ENCODE measurements at places on chromosomes 3 and 15.
A peak's percentile ranks its signal among the peaks of the same experiment; 100 is the strongest.

DNA sequence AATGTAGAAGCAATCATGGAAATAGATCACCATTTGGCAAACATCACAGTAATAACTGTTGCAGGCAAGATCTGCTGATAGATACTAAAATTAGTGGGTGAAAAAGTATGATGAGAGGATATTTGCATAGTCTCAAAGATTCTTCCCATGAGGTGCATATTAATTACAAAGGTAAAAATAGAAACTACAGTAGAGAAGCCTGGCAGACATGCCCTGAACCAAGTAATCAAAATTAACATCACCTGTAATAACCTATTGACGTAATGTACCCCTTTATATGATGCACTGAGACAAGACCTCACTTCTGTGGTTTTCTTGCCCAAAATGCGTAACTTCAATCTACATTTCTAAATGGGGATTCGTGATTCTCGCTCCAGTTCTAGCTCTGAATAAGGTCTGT, 14.4 kb downstream of the POMGNT2 start:
- DNase-seq = no peak

DNA sequence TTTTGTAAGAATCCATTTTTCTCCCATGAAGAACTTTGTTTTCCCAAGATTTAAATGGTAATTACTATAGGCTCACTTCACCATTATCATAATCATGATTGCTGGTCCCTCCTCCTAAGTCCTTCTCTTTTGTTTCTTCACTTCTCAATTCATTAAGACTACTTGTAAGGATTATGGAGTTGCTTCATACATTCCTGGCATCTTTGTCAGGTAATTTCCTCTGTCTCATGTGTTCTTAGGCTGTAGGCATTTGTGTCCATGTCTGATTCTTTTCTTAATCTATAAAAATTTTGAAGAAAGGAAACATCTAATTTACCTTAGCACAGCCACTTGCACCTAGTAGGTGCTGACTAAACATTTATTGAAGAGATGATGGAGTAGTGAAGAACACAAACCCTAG, 79.9 kb upstream of the SATB1 start:
- DNase-seq = no peak

GRCh38 chr3:184685055-184685454, 26.8 kb downstream of the MAGEF1 start:
- no peak for DNase-seq

DNA sequence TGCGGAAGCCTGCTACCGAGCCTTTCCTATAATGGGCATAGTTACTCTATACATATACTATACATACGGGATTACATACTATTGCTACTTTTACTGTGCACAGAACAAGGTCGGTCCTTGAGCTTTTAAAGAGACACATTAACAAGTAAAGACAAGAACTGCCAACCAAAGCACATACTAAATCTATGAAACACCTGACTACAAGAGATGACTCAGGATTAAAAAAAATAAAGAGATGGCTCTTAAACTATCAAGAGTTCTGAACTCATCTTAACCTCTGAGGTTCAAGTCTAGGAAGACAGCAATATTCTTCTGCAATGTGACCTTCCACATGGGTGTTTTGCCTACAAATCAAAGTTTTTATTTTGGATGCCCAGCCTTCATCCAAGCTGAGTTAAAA, 106.8 kb downstream of the TNIK start:
- DNase-seq = no peak

DNA sequence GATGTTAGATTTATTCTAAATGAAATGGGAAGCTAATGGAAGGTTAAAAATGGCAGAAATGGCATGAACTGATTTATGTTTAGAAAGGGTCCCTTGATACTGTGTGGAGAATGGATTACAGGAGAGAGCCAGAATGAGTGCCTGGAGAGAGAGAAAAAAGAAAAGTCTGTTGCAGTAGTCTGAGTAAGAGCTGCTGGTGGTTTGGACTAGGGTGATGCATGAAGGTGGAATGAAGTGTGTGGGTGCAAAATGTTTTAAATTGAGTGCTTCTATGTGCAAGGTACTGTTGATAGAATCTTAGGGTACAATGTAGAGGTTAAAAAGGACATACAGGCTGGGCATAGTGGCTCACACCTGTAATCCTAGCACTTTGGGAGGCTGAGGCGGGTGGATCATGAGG, 11.4 kb upstream of the MGA start:
- DNase-seq = no peak

DNA sequence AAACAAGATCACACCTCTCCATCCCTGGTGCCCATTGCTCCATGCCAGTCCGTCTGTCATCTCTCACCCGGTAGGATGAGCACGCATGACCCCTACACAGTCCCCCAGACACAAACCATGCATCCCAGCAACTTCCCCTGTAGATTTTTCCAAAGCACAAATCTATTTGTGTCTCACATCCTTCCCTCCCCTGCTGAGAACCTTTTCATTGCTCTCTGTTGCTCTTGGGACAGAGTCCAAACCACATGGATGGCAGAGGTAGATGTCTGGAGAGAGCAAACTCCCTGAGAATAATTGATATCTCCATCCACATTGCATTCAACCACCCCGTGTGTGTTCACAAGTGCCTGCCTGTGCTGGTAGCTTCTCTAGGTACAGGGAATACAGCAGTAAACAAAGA, 29.9 kb upstream of the LRTM1 start:
- no peak for DNase-seq

- DNase-seq = no peak
These were observed 27.8 kb downstream of the SLC27A2 start for GRCh38 chr15:50209809-50210208.

- DNase-seq = no peak
These were observed 54.7 kb upstream of the TRAK1 start for GRCh38 chr3:42036483-42036823.

DNA sequence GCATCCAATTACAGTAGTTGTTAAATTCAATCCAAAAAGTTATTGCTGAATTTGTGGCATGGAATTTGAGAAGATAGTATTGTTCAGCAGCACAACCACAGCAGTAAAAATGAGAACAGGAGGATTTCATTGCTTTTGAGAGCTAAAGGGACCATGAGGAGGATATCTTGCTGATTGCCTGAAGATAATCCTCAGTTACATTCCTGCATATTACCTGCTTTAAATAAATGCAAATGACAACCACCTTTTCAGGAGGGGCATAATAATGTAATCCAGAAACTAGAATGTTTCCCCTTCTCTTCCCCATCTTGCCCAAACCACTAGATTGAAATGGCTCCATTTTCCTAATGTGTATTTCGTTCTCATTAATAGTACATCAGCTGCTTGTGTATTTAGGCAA, 35.2 kb upstream of the SLC2A2 start:
- no peak for DNase-seq

- DNase-seq = no peak
These were observed 18.5 kb downstream of the C3orf85 start for GRCh38 chr3:109154979-109155378.

DNA sequence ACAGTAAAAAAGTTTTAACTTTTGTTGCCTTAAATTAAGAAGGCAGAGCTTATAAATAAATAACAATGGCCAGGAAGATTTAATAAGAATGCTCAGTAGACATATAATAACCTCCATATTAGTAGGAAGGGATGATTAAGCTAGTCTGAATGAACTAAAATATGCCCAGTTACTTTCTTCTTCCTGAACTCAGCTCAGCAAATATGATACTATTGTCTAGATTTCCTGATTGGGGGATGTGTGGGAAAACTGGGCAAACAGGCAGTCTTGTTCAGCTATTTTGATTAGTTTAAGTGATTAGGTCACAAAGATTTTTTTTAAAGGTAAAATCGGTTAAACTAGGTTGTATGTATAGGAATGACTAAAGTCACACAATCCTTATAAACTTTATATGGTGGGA, 167.2 kb upstream of the SLC2A2 start:
- DNase-seq = no peak

GRCh38 chr15:85329561-85330422, 50.6 kb upstream of the AKAP13 start:
- peak; percentile 7 for DNase-seq

- DNase-seq = no peak
These were observed 460.9 kb downstream of the FOXP1 start for GRCh38 chr3:71122641-71123040.

DNA sequence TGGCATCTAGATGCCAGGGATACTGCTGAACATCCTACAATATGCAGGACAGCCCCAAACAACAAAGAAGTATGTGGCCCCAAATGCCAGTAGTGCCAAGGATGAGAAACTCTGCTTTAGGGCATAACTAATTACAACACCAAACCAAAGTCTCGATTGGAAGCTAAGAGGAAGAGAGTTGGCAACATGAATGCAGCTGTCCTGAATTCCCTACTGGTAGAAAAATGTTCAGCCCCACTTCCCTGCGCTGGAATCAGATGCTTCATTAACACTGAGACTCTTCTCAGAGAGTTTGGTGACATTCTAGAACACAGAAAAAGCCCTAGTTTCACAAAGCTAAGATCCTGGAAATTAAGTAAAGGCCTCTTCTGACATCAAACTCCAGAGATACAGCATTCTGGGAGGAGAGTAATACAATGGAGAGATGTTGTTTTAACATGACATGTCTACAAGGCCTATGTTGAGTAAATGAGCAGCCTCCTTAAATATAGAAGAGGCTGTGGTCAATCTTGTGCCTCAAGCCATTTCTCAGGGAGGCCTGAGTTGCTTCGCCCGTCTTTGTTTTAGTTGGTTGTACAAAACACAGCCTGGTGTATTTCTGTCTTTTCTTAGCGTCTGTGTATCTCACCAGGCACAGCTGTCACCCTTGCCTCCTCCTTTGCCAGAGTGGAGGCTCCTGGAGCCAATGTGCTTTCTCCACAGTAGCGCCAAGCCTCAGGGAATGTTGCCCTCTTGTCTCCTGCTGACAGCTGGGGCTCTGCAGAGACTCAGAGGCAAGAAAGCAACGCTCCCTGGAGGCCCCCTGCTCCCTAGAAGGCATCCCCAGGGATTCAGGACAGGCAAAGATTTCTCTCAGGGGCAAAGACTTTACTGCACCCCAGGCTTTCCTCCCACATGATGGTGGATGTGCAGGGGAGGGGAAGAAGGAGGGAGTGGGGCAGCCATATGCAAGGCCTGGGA, 25.1 kb upstream of the CTNNB1 start:
- no peak for DNase-seq

DNA sequence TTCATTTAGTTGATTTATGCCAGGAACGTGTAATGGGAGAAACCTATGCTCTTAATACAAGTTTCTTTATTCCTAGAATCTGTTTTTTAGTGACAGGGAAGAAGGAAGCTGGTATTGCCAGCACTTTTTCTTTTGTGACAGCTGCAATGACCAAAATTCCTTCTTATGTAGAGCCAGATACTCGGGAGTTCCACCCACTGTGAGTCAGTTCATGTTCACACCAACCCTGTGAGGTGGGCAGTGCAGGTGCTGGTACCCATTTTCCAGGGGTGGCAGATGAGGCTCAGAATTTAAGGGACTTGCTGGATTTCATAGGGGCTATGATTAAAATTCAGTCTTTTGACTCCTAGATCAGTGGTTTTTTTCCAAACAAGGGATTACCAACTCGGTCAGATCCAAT, 34.7 kb downstream of the OXNAD1 start:
- DNase-seq = no peak

DNA sequence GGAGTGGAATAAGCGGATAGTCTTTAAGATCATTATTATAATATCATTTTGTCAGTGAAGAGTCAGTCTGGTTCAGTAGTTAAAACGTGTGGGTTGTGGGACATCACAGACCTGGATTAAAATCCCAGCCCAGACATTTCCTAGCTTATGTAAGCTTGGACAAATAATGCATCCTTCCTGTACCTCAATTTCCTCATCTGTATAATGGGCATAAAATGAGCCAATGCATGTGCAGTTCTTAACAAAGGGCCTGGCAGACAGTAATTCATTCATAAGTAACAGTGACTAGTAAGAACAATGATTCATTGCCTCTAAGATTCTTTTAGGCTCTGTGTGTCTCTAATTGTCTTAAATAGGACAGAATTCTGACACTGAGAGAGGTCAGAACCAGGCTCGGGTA, 76.1 kb downstream of the SCN10A start:
- DNase-seq = no peak

DNA sequence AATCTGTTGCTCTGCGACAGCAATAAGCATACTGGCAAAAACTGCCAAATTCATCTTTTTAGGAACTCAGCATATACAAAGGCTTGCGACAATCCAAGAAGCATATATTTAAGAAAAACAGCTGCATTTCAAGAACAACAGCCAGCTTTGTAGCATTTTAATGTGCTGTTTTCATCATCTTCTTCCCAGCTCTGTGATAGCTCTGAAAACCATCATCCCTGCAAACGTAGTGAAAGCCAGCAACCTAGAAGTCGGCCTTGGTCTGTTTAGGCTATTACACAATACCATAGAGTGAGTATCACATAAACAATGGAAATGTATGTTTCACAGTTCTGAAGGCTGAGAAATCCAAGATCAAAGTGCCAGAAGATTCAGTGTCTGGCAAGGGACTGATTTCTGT, 187.5 kb downstream of the NAALADL2 start:
- no peak for DNase-seq

DNA sequence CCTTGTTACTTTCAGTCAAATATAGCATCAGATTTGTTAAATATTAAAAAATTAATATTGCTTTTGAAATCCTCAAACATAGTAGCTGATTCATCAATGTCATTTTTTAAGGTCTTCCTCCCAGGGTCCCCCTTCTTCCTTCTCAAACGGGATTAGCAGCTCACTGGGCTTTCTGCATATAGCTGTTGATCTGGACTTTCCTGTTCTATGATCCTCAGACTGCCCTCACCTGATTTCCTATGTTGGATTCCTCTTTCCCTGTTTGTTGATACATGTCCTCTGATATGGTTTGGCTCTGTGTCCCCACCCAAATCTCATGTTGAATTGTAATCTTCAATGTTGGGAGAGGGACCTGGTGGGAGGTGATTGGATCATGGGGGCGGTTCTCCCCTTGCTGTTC, 5.8 kb downstream of the GUCA1C start:
- no peak for DNase-seq

- no peak for DNase-seq
These were observed 4.2 kb downstream of the CAV3 start for GRCh38 chr3:8737823-8738222.

- DNase-seq = no peak
These were observed 242.5 kb downstream of the ATP8B4 start for GRCh38 chr15:49876401-49877038.

DNA sequence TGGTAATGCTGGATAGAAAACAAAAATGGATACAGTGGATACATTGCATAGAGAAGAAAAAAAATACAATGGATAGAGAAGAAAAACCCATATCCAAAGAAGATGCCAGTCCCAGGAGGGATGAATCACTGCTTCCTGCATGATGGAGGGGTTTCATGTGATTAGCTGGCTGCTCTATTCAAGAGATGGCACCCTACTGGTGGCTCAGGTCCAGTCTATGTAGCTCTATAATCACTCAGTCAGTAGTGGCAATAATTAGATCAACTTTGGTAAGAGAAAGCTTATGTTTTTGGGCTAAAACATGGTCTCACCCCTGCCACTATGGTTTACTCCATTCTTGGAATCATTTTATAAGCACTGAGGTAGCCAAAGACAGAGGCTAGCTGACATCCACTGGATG, 33.7 kb upstream of the NOX5 start:
- DNase-seq = no peak

DNA sequence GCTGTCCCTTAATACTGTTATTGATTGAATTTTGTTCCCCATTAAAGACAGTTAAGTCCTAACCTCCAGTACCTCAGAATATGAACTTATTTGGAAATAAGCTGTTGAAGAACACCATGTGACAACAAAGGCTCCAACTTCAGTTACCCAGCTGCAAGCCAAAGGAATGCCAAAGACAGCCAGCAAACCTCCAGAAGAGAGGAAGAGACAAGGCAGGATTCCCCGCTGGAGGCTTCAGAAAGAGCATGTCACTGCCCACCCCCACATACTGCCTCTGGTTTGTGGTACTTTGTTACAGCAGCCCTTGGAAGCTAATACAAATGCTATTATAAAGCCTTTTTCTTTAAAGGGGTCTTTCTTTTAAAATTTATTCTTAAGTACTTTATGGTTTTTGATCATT, 18.4 kb upstream of the NEK10 start:
- DNase-seq = no peak

Data from activated naive CD8-positive, alpha-beta T cell treated with anti-CD3 and anti-CD28 coated beads, Interleukin-2, amount 50 U/mL, for 16 hours (primary cell).